ENCODE measurements at places on chromosomes 4 and X. TPM values are rescaled to one million over a fixed set of nuclear protein-coding genes. Genes with fewer than 3 reads are reported as not detected.

- no peak overlapping the region for H3K27ac ChIP-seq
- no peak for DNase-seq
- peaks cover 14% of the 10 kb centered on the region for H3K4me1 ChIP-seq
- no peak overlapping the region for H3K4me3 ChIP-seq
- H3K36me3 ChIP-seq: no peaks in the 10 kb centered on the region
Measured at GRCh38 chr4:128711361-128711760, 98.1 kb upstream of the JADE1 start.

- H3K4me3 ChIP-seq: no peak overlapping the region
- no peaks in the 10 kb centered on the region for H3K36me3 ChIP-seq
- no peaks in the 10 kb centered on the region for H3K4me1 ChIP-seq
- no peaks in the 10 kb centered on the region for H3K27me3 ChIP-seq
- no peak for DNase-seq
Measured at GRCh38 chr4:24382381-24382780, 202.0 kb downstream of the DHX15 start.

GRCh38 chrX:49053223-49054072 is 5.4 kb upstream of the CCDC120 start:
- H3K27ac ChIP-seq: no peak overlapping the region

DNA sequence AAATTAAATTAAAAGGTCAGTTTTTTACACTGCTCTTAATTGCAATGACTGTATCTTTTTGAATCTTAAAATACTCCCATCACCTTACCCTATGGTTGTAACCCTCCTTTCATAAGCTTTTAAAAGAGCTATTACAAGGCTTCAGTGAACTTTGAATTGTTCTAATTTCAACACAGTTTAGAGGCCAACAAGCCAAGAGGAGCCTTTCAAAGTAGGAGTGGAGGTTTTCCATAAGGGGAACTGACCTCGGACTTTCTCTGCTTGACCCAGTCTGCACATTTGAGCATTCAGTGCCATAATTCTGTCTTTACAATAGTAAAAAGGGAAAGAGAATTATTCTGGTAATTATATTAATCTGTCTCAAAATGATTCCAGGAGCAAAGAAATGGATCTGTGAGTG is 98.9 kb downstream of the PARM1 start:
- H3K27me3 ChIP-seq: no peaks in the 10 kb centered on the region
- H3K36me3 ChIP-seq: no peaks in the 10 kb centered on the region
- no peak overlapping the region for H3K4me3 ChIP-seq
- no peaks in the 10 kb centered on the region for H3K4me1 ChIP-seq
- no peak for DNase-seq

DNA sequence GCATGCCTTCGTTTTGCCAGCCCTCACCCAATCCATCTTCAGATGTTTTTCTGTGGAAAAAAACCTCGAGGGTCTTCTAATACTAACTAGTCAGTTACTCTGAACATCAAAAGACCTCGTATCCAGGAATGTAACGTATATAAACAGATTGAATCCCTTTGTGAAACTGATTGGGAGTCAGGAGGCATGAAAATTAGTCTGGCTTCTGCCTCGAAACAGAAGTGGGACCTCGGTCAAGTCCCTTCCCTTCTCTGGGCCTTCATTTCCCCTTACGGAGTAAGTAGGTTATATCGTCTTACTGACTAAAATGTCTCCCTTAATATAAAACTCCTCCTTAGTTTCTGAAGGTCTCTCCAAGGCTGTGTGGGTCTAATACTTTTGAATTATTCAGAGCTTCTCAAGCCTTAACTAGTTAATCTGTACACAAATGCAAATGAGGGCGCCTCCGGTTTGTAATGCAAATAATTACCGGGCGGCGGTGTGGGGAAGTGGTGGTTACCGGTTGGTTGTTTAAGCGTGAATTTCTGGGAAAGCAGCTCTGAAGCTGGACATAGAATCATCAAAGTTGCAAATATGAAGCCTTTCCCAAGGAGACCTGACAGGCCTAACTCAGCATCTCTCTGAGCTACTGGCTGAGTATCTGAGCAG is 11.4 kb upstream of the NKRF start:
- H3K27ac ChIP-seq: no peak overlapping the region
- no peaks in the 10 kb centered on the region for H3K27me3 ChIP-seq
- H3K36me3 ChIP-seq: no peaks in the 10 kb centered on the region
- no peak for DNase-seq
- no peak overlapping the region for H3K4me3 ChIP-seq

GRCh38 chr4:83074086-83074704 is 39.2 kb downstream of the COPS4 start:
- H3K27me3 ChIP-seq: no peaks in the 10 kb centered on the region
- peak; percentile 81 for DNase-seq
- H3K36me3 ChIP-seq: peaks cover 37% of the 10 kb centered on the region
- H3K27ac ChIP-seq: peak overlapping the region; percentile 56
- H3K4me3 ChIP-seq: peak overlapping the region; percentile 53
- H3K4me1 ChIP-seq: peaks cover 45% of the 10 kb centered on the region

DNA sequence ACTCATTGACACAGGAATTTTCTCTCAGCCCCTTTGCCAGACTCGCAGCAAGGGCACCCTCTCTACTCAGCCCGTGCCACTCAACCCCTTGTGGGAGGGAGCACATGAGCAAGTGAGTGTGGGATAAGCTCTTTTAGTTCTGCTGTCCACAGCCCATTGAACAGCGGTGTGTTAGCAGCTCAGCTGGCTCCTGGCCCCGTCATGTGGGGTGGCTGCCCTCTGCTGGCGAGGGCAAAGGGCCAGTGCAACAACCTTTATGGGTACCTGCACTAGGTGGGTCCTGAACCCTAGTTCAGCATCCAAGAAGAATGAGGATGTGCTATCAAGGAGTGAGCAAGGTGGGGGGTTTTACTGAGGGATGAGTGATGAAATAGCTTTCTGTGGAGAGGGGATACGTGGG is 85.0 kb upstream of the ZNF81 start:
- no peak overlapping the region for H3K27ac ChIP-seq
- H3K4me3 ChIP-seq: no peak overlapping the region
- no peaks in the 10 kb centered on the region for H3K4me1 ChIP-seq
- peaks cover 15% of the 10 kb centered on the region for H3K27me3 ChIP-seq

GRCh38 chr4:3374667-3375066 is 67.1 kb upstream of the HGFAC start:
- peaks cover 3% of the 10 kb centered on the region for H3K27me3 ChIP-seq
- no peak for DNase-seq
- H3K27ac ChIP-seq: no peak overlapping the region
- peaks cover 30% of the 10 kb centered on the region for H3K4me1 ChIP-seq
- H3K4me3 ChIP-seq: no peak overlapping the region
- peaks cover 20% of the 10 kb centered on the region for H3K36me3 ChIP-seq

GRCh38 chr4:6782147-6782845 is at the start of gene KIAA0232:
KIAA0232 (plus strand) TSS chr4:6782727; CDS start chr4:6824454, 41,727 bp downstream.
- H3K27ac ChIP-seq: peak within 1 kb of the TSS; percentile 63
- peaks cover 21% of the 10 kb centered on the region for H3K4me1 ChIP-seq
- 0 out of 2 replicates have a peak, but pooled peaks cover under 1% of the 10 kb centered on the region for H3K36me3 ChIP-seq
- DNase-seq: peak; percentile 90

DNA sequence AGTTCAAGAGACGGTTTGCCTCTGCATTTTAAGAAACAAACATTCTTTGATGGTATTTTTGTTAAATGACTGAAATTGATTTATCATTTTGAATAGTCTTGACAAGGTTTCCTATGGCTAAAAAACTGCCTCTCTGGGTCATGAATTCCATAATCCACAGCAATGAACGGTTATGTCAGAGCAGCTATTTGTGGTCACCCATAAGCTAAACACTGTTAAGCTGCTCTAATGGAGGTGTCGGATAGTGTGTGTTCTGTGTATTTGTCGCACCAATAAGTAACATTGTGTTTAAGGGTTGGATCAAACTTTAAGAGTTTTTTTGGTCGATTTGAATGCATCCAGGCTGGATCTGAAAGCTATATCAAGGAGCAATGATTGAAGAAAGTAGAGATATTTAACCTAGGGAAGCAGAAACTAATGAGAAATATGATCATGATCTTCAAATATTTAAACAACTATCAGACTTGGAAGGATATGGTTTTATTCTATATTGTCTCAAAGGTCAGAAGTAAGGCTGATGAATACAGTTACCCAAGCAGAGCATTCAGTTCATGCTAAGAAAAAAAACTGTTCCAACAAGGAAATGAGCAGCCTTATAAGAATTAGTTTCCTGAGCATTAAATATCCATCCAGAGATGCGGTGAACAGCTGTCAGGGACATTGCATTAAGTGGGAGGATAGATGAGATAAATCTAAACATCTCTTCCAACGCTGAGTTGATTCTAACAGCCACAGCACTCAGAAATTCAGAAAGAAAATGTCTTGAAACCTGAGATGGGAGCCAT is 232.3 kb upstream of the RPS6KA3 start:
- DNase-seq: no peak
- H3K27me3 ChIP-seq: no peaks in the 10 kb centered on the region
- H3K4me1 ChIP-seq: peaks cover 32% of the 10 kb centered on the region
- no peaks in the 10 kb centered on the region for H3K36me3 ChIP-seq

DNA sequence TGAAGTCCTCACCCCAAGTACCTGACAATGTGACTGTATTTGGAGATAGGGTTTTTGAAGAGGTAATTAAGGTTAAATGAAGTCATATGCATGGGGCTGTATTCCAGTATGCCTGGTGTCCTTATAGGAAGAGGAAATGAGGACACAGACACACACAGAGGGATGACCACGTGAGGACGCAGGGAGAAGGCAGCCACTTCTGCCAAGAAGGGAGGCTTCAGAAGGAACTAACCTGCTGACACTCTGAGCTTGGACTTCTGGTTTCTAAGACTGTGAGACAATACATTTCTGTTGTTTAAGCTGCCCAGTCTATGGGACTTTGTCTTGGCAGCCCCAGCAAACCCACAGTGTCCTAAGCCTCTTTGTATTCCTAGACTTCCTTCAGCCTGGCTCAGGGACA is 3.0 kb upstream of the SLC2A9 start:
- no peak overlapping the region for H3K4me3 ChIP-seq
- no peak overlapping the region for H3K27ac ChIP-seq
- H3K36me3 ChIP-seq: no peaks in the 10 kb centered on the region

DNA sequence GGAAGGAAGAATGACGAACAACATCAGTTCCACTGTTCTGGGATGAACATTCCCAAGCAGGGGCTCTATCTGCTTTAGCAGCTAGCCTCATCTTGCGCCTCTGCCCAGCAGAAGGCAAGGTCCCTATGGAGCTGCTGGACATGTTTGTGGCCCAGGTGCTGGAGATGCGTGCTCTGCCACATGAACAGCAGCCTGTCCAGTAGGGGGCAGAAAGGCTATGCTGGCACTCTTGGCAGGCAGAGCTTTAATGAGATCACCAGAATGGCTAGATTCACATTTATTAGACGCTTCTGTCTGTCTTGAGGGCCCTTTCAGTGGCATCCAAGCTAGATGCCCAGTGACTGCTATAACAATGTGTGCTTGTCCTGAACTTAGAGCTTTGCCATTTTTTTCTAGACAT is 1826.0 kb downstream of the STIM2 start:
- H3K27ac ChIP-seq: no peak overlapping the region
- H3K27me3 ChIP-seq: no peaks in the 10 kb centered on the region
- H3K4me1 ChIP-seq: peaks cover 8% of the 10 kb centered on the region
- H3K4me3 ChIP-seq: no peak overlapping the region
- no peaks in the 10 kb centered on the region for H3K36me3 ChIP-seq
- peak; percentile 43 for DNase-seq

GRCh38 chr4:2866891-2867290 is 23.2 kb downstream of the ADD1 start:
- peaks cover 19% of the 10 kb centered on the region for H3K36me3 ChIP-seq
- DNase-seq: no peak
- peak overlapping the region; percentile 18 for H3K4me3 ChIP-seq
- H3K27me3 ChIP-seq: no peaks in the 10 kb centered on the region
- peak overlapping the region; percentile 76 for H3K27ac ChIP-seq

DNA sequence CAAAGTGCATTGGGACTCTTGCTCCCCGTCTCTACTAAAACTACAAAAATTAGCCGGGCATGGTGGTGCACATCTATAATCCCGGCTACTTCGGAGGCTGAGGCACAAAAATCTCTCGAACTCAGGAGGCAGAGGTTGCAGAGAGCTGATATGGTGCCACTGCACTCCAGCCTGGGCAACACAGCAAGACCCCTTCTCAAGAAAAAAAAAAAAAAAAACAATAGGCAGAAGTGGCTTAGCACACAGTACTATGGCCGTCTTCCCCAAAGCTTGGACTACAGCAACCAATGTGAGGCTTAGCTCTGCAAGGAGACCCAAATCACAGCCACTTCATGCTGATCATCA is 162.8 kb upstream of the PRDX4 start:
- H3K36me3 ChIP-seq: no peaks in the 10 kb centered on the region
- no peak overlapping the region for H3K4me3 ChIP-seq
- no peak for DNase-seq

DNA sequence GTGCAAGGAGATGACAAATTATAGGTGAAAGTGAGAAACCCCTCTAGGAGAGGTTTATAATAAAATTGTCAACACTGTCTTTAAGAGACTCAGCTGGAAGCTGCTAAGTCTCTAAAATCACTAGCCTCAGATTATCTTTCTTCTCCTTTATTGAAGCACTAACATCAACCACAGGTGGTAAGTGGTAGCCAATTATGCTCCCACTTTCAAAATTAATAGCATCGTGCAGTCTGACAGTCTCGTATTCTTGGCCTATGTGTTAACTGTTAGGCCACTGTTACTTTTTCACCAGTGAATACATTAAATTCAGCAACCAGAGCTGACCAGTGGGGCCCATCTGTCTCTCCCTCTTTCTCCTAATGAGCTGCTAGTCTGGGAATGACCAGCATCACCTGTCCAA is 674.1 kb downstream of the RAPGEF2 start:
- H3K4me1 ChIP-seq: no peaks in the 10 kb centered on the region
- no peak for DNase-seq
- H3K4me3 ChIP-seq: no peak overlapping the region
- no peaks in the 10 kb centered on the region for H3K36me3 ChIP-seq
- H3K27me3 ChIP-seq: no peaks in the 10 kb centered on the region

GRCh38 chr4:88144866-88145300 is 13.6 kb downstream of the ABCG2 start:
- H3K36me3 ChIP-seq: no peaks in the 10 kb centered on the region
- no peak overlapping the region for H3K27ac ChIP-seq
- no peak overlapping the region for H3K4me3 ChIP-seq
- peaks cover 7% of the 10 kb centered on the region for H3K27me3 ChIP-seq
- peaks cover 32% of the 10 kb centered on the region for H3K4me1 ChIP-seq

Gene DKK2
- total RNA-seq: 0.19 TPM

Gene OCIAD1
- total RNA-seq: 177 TPM

Gene CD38
- total RNA-seq: 0.02 TPM

Gene DMRTC1
- not detected for total RNA-seq

Gene SLC16A2
- total RNA-seq: 40.4 TPM

Gene CCKAR
- total RNA-seq: not detected

Gene GAGE1
- not detected for total RNA-seq

Gene PORCN
- 9.0 TPM for total RNA-seq

Gene CRMP1
- total RNA-seq: not detected

Gene DBET
- not detected for total RNA-seq

Gene NEUROG2
- not detected for total RNA-seq

Gene CHRDL1
- total RNA-seq: 0.47 TPM

Gene SNX25
- total RNA-seq: 39.2 TPM
